ENCODE measurements at places on chromosomes 16 and 17. TPM values are rescaled to one million over a fixed set of nuclear protein-coding genes. Genes with fewer than 3 reads are reported as not detected.

C16orf96 gene
- 0.22 TPM for total RNA-seq

HEATR9 gene
- 0.27 TPM for total RNA-seq

CDRT15 gene
- total RNA-seq, result not detected

KLHL10 gene
- not detected for total RNA-seq

MYH2 gene
- total RNA-seq, result not detected

MYO19 gene
- total RNA-seq, result 46.5 TPM

RNF112 gene
- 3.9 TPM for total RNA-seq

AATK gene
- 440 TPM for total RNA-seq

KRTAP1-1 gene
- not detected for total RNA-seq

PRAC1 gene
- not detected for total RNA-seq

HBQ1 gene
- total RNA-seq, result 3.2 TPM

ENPP7 gene
- not detected for total RNA-seq

CTRB2 gene
- 7.3 TPM for total RNA-seq

HAS3 gene
- 2.7 TPM for total RNA-seq

CACNG5 gene
- total RNA-seq, result not detected

OVCA2 gene
- total RNA-seq, result 12.9 TPM

SLC47A1 gene
- total RNA-seq, result 8.0 TPM

OTOP2 gene
- not detected for total RNA-seq

NDUFB10 gene
- 85.8 TPM for total RNA-seq

TCAP gene
- total RNA-seq, result 2.0 TPM

DNA sequence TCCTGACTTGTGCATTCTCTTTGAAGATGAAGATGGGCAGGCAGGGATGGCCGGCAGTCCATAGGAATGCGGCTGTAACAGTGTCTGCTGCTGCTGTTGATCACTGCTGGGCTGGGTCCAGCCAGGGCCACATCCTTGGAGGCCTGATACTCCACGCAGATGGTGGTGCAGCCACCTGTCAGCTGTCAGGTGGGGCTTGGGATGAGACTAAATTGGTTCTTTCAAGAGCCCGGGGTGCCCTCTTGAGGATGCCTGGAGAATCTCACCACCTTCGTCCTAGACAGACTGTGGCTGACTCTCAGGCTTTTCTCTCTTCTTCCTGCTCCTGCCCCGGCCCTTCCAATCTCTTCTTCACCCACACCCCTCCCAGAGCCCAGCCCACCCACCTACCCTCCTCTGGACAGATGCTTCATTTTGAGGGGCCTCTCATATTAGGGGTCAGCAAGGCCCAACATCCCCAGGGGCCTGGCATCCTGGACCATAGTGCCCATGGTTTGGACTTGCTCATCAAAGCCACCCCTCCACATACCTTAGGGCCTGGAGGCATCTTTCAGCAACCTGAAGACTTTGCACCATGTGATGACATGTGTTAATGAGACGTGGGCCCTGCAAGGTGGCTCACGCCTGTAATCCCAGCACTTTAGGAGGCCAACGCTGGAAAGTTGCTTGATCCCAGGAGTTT, 19.1 kb downstream of the OSBPL7 start:
- DNase-seq, result peak; percentile 56

- DNase-seq, result peak; percentile 60
These were observed 6.6 kb downstream of the ZDHHC7 start for GRCh38 chr16:85004587-85005205.

DNA sequence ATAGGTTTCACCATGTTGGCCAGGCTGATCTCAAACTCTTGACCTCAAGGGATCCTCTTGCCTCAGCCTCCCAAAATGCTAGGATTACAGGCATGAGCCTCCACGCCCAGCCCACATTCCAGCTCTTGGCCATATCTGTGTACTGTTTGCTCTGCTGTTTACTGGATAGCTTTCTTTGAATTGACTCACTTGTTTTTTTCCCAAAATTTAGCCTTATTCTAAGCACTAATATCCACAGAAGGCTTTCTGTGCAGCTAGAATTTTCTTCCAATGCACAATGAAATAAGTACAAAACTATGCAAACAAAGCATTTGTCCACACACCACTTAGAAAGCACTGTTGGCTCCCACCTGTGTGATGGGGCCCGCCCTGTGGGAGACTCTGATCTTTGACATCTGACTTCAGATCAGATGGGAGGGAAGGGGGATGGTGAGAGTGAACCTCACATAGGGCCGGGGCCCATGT, 72.2 kb downstream of the CLEC16A start:
- DNase-seq, result no peak

DNA sequence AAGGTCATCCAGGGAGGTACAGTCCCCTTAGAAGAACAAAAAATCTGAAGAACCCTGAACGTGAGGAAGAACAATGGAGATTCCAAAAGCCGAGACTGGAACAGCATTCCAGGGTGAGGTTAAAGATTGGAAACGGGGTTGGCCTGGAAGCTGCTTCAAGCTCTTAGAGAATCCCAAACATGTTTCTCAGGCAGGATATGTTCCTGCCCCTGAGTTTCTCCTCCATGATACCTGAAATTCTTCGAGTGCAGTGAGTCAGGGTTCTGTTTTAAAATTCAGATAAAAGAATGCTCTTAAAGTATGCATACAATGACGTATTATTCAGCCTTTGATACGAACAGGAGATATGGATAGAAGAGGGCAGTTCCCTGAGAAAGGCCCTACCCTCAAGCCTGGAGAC, 293.1 kb downstream of the HS3ST3B1 start:
- no peak for DNase-seq

DNA sequence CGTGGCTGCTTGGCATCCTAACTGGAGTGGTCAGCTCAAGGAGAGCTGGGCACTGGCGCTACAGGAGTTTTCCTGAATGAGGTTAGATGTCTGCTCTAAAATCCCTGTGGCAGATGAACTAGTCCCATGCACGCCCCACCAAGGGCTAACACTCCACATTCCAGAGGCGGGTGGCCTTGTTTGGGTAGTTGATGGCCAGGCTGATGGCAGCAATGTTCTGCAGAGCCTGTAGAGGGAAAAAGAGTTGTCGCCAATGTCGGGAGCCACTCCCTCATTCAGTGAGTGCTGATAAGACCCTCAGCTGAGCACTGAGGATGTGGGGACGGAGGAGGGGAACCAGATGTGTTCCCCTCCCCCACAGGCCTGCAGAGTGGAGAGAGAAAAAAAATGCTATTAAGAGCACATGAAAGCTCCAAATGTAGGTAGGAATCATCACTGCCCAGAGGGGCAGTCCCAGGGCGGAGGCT, 42.5 kb upstream of the ATP2A3 start:
- peak; percentile 44 for DNase-seq

GRCh38 chr17:57701124-57701523, 44.0 kb downstream of the CCDC182 start:
- DNase-seq, result no peak

- DNase-seq, result no peak
These were observed 15.9 kb downstream of the JPH3 start for GRCh38 chr16:87618216-87618615.

GRCh38 chr17:63116228-63116627, 150.2 kb downstream of the TANC2 start:
- no peak for DNase-seq

DNA sequence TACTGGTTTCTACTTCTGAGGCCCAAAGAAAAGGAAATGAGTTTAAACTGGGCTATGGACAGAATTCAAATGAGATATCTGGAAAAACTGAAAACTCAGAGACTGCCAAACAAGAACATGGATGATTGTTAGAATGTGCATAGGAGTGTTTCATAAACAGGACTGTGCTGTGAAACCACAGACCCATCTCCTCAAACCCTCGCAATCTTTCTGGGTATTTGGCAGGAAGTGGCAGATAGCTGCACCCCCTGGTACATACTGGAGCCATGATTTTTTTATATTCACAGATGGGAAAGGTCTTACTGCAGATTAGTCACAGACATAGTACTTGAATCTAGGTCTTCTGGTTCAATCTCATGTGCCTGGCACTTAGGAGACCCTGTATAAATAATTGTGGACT, 145.0 kb downstream of the CCDC182 start:
- no peak for DNase-seq

- DNase-seq, result no peak
These were observed 43.8 kb downstream of the CMC2 start for GRCh38 chr16:80962879-80963278.

DNA sequence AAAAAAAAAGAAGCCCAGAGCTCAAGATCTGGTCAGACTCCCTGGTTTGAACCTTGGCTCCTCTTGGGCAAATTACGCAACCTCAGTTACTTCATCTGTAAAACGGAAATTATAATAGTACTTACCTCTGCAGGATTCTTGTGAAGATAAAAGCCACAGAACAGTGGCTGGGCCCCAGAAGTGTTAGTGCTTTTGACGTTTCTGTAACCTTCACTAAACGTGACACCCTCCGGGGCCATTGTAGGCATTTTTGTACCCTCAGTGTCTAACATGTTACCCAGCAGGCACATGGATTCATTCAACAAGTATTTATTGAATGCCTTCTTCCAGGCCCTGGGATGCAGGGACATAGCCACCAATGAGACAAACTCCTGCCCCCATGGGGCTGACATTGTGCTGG, 58.0 kb downstream of the PITPNC1 start:
- DNase-seq, result no peak

GRCh38 chr17:79897243-79898063, 58.2 kb upstream of the CBX4 start:
- DNase-seq, result no peak

GRCh38 chr17:17403899-17404576, 72.8 kb upstream of the MED9 start:
- no peak for DNase-seq

GRCh38 chr16:77987810-77988209, 34.5 kb upstream of the CLEC3A start:
- no peak for DNase-seq

- peak; percentile 17 for DNase-seq
These were observed 84.8 kb upstream of the TNRC6C start for GRCh38 chr17:77873500-77874302.

DNA sequence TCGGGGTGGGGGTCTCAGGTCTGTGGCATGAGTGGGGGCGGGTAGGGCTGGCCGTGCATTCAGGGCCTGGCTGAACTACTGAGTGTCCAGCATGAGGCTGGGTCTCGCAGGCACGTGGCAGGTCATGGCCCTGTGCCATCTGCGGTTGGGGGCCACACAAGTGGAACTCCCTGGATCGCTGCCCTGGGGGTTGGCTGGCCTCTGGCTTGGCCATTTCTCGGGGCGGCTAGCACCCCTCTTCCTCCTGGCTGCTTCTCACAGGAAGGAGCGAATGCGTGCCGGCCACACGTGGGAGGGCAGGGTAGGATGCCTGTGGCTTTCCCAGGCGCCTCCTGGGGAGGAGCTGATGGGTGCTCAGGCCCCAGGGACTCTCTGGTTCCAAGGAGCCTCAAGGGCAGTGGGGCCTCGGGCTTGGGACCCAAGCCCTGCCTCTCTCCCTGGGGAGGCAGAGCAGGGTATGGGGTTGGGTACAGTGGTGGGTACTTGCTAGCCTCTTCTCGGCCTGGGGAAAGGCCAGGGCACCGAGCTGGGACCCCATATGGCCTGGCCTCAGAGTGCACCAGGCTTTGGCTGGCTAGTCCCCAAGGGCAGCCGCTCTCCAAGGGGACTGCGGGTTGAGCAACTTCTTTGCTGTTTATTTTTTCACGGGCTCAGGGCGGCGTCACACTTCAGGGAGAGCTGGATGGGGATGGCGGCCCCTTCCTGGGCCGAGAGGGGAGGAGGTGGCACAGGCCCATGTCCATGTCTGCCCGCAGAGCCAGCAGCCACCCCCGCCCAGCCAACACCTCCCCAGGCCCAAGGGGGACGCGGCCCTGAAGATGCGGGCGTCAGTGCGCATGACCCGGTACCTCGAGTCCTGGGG, 37.5 kb downstream of the ADCY7 start:
- peak; percentile 49 for DNase-seq

- DNase-seq, result peak; percentile 74
These were observed 112.1 kb downstream of the BANP start for GRCh38 chr16:88063211-88063773.

DNA sequence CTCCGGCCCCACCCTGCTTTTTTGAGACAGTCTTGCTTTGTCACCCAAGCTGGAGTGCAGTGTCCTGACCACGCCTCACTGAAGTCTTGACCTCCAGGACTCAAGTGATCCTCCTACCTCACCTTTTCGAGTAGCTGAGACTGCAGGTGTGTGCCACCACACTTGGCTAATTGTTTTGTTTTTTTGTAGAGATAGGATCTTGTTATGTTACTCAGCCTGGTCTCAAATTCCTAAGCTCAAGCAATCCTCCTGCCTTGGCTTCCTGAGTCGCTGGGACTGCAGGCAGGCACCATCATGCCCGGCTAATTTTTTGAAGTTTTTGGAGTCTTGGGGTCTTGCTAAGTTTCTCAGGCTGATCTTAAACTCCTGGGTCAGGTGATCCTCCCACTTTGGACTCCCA, 206.7 kb downstream of the SHISA9 start:
- no peak for DNase-seq

- DNase-seq, result no peak
These were observed 16.6 kb downstream of the GRIN2A start for GRCh38 chr16:10165643-10166042.

DNA sequence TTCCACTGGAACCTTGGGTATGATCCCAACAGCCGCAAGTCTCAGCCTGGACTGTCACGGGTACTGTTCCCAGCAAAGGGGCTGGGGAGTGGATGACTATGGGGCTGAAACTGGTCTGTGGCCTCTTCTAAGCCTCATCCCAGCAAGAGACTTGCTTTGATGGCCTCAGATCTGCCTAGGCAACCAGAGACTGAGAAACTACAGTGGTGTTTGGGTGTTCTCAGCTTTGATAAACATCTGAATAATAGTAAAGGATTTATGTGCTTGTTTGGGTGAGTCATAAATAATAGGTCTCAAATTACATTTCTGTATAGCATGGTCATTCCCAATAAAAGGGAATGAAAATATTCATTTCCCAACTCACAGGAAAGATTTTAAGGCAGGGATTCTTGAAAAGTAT, 30.2 kb upstream of the ULK2 start:
- DNase-seq, result no peak

DNA sequence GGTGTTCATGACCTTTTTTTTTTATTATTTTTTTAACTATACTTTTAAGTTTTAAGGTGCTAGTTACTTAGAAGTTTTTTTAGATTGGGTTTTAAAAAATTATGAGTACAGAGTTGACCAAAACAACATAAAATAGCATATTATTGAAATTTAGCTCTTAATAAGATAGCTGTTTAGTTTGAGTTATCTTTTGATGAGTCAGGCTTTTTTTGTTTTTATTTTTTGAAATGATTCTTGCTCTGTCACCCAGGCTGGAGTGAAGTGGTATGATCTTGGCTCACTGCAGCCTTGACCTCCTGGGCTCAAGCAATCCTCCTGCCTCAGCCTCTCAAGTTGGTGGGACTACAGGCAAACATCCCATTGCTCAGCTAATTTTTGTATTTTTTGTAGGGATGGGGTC, 13.6 kb downstream of the ZNF750 start:
- DNase-seq, result no peak

DNA sequence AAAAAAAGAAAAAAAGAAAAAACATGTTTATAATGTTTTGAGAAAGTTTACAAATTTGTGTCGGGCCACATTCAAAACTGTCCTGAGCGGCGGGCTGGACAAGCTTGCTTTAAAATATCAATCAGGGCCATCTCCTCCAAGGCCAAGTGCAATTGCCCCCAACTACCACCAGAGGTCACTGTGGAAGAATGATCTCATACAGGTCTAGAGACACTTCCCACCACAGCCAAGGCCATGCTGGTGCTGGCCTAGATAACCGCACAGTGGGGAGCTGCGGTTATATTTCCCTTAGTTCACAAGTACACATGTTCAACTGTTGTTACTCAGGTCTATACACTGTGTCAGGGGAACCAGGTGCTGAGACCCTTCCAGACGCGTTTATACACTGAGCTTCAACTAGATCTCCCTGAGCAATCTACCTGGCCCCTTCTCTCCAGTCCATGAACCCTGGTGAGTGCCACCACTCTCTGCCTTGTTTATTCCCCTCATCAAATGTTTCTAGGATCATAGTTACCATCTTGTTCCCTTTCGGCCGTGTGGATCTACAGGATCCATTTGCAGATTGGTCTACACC, 83.8 kb upstream of the CCL2 start:
- peak; percentile 68 for DNase-seq

Measured in sciatic nerve (tissue), 2 donors.